Glutamatergic neuron (in vitro differentiated cells): ENCODE measurements at places on chromosomes 2 and 18.

DNA sequence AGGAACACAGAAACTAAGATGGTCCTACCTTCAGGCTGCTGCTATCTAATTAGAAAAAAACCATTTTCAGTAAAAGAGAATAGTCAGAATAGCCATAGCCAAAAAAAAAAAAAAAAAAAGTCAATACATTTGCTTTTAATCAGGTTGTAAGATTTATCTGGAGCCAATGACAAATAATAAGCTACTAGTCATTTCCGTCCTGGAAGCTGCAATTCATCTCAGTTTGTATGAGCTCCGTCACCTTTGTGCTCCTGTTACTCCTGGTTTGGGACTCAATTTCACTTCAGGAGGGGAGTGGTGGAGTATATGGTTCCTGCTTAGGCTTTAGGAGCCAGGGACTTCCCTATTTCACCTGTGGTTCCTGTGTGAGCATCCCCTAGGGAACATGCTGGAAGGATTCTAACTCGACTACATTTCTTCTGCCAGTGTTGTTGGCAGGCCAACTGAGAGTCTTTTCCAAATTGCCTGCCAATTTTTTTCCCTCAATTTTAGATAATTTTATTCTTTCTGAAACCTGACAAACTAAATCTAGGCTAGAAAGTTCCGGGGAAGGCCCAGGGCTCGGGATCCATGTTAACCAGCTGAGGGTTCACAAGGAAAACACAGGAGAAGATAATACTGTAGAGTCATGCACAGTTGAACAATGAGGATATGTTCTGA is 481.8 kb downstream of the DLGAP1 start:
- DNase-seq, result no peak

- DNase-seq, result no peak
Observed at GRCh38 chr2:8488001-8488738, 193.7 kb upstream of the ID2 start.

GRCh38 chr18:37636831-37637477 is 71.4 kb upstream of the CELF4 start:
- DNase-seq, result no peak

- DNase-seq, result no peak
Observed at GRCh38 chr2:237473878-237474441, 13.1 kb upstream of the MLPH start.

GRCh38 chr2:200677721-200678532 is 92.1 kb downstream of the AOX1 start:
- no peak for DNase-seq

GRCh38 chr18:41323044-41323443 is 632.0 kb upstream of the PIK3C3 start:
- no peak for DNase-seq

- peak; percentile 55 for DNase-seq
Observed at GRCh38 chr2:157838442-157839161, 37.5 kb downstream of the ACVR1 start.

DNA sequence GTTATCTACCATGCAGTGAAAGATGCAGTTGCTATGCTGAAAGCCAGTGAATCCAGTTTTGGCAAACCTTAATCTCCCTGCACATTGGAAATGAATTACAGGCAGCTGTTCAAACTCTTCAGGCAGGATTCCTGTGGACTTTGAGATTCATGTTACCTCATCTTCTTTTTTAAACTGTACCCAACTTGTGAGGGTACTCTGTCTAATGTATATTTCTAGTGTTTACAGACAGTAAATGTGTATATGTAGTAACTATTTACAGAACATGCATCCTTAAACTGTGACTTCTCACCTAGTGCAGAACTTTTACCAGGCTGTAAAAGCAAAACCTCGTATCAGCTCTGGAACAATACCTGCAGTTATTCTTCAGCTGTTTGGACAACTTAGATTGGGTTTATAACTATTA is 50.9 kb downstream of the KDM3A start:
- DNase-seq, result no peak
